ENCODE measurements at places on chromosomes 11 and 22.

DNA sequence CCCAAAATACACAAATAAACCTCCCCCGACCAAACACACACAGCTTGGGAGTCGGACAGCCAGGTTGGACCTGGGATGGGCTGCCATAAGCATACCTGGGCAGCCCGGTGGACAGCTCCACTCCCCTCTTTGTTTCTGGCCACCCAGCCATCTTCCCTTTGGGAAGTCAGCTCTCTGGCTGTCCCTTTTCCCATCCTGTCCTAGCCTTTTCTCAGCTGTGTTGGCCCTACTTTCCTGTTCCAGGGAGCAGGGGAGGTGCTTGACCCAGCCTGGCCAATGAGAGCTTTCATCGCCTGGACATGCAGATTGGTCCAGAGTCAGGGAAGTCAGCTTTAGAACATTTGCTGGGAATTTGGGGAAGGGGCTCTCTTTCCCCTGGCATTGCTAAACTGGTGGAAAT is 68.7 kb upstream of the NECTIN1 start:
- no peak for DNase-seq

DNA sequence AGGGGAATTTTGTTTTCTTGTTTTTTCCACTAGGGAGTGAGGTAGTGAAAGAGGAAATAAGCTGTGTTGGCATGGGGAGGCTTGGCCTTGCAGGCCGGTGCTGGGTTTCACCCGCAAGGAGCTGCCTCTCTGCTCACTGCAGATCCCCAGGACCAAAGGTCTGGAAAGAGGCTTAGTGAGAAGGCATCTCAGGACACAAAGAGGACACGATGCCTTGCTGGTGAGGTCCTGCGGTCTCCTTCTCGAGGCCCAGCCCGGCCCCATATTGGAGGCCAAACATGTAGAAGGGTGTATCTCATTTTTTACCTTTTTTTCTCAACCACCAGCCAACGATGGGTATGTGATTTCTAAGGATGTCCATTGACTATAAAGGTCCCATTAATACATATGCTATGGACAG is 17.6 kb downstream of the TIMP3 start:
- DNase-seq = no peak

- no peak for DNase-seq
Measured at GRCh38 chr22:33793475-33793874, 126.8 kb downstream of the LARGE1 start.

- DNase-seq = no peak
Measured at GRCh38 chr22:27982106-27982505, 63.0 kb upstream of the PITPNB start.

DNA sequence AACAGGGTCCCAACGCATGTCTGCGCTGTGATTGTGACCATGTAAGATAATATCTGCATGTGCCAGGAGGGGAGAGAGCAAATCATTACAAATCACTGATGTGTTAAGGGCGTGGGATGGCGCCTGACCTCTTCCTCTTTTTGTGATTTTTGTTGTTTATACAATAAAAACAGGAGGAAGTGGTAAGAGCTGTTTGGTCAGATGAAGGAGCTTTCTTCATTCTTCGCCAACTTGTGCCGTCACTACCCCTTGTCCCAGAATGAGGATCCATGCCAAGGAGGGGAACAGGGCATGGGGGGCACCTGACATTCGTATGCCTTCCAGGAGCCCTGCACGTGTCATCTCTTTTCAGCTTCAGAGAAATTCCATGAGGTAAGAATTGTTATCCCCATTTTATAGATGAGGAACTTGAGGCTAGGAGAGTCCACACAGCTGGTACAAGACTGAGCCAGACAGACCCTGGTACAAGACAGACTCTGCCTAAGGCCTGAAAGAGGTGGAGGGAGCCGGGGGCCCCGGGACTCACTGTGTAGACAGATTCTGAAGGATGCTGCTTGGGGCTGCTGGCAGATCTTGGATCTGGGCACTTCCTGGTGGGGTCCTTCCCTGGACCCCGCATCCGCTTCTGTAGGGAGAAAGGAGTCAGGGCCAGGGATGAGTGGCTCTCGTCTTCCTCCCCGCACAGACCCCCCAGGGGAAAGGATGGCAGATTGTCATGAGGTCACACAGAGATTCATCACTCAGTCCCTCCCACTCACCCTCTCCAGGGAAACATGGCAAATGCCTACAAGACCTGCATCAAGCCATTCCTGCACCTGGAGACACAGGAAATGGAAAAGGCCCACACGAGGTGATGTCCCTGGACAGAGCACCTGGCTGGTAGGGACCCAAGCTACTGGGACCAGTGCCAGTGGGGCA is 34.6 kb downstream of the NFAM1 start:
- DNase-seq = no peak

DNA sequence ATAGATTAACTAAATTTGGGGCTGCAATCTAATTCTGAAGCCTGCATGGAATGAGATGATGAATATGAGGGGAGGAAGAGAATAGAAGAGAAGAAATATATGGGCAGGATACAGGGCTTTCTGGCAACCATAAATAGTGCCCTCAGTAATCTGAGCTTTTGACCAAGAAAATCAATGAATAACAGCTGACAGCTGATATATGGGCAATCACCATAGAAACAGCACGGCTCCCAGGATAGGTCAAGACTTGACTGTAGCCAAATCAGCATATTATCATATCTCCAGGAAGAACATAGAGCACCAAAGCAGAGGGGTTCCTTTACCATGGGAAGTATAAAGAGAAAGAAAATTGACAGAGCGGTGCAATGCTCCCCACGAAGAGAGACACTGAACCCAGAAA is 643.8 kb upstream of the TENM4 start:
- no peak for DNase-seq

- DNase-seq = no peak
Measured at GRCh38 chr11:124012697-124013096, at the start of gene OR10G4. Gene OR10G4, plus strand, starts transcription at chr11:124012997. Its CDS starts 2,578 bp downstream, at chr11:124015575.

DNA sequence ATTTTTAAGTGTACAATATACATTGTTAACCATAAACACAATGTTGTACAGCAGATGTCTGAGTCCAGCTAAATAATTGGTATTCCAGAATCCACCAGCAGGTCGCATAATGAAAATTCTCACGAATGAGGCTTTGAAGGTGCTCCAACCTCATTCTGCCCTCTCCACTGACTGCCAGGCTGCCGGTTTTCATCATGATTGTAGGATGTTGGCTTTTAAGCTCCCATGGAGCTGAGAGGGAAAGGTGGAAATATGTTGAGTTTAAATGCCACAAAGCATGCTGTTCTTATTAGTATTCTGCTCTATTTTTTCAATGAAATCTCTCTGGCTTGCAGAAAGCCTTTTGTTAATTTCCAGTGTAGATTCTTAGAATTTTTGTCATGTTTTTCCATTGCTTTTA is 337.2 kb upstream of the DDI1 start:
- DNase-seq = no peak

All from NCI-H1930 (cell line).